ENCODE measurements at places on chromosomes 13 and 19.

DNA sequence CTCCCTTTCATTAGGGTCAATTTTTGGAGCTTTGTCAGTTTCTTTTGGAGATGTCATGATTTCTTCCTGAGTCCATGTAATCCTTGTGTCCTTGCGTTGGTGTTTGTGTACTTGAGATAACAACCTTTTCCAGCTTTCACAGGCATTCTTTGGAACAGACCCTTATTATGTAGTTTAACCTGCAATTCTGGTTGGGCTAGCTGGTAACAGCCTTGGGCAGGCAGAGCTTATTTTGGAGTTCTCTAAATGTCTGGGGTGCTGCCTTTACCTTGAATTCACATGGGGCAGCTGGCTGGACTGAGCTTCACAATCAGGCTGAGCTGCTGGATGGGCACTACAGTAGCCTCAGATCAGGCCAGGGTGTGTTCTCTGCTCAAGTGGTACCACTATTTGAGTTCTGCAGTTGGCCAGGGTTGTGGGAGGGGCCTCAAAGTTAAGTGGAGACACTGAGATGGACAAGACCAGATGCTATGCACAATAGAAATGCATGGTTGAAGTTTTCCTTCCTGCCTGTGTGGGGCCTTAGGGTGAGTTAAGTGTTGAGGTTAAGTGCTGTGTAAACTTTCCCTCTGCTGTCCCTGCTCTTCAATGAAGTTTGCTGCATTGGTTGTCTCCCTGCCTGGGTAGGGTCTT is 277.3 kb downstream of the ATP8A2 start:
- no peaks in the 10 kb centered on the region for H3K36me3 ChIP-seq
- H3K4me3 ChIP-seq, result no peak overlapping the region
- H3K4me1 ChIP-seq, result no peaks in the 10 kb centered on the region
- DNase-seq, result peak; percentile 31
- no peak overlapping the region for H3K27ac ChIP-seq
- no peaks in the 10 kb centered on the region for H3K27me3 ChIP-seq

DNA sequence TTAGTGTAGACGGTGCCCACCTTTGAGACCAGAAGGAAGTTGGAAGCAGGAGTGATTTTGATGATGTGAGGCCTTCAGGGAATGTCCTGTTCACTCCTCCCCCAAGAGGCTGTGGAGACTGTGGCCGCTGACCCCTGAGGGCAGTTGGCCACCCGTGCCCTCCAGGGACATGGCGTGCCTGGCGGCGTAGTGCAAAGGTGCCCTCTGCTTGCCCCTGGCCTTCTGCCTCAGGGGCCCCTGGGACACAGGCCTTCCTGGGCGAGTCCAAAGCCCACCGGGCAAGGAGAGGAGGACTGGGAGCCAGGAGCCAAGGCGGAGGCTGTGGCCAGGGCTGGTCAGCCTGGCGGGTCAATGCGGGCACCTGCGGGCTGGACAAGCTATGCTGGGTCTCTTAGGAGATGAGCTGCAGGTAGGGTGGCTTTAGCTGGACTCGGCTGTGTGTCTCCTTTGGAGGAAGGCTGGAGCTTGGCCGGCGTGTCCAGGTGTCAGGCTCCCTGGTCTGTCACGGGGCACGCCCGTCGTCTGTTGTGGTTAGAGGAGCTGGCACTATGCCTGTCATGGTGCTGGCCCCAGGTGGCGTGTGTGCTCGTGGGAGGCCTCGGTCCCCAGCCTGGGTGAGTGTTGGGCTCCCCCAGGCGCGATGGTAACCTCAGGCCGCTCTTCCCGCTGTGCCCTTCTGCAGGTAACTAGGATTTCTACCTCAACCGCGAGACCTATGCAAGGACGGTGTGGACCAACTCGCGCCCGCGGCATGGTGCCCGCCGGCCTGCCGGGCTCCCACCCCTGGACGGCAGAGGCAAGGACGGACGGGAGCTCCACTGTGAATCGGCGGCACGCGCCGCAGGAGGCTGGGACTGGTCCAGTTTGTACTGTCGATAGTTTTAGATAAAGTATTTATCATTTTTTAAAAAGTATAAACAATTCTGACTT is 6.8 kb downstream of the PLEKHJ1 start:
- no peak overlapping the region for H3K27ac ChIP-seq
- H3K27me3 ChIP-seq, result no peaks in the 10 kb centered on the region
- no peak for DNase-seq
- no peaks in the 10 kb centered on the region for H3K4me1 ChIP-seq
- H3K4me3 ChIP-seq, result no peak overlapping the region

DNA sequence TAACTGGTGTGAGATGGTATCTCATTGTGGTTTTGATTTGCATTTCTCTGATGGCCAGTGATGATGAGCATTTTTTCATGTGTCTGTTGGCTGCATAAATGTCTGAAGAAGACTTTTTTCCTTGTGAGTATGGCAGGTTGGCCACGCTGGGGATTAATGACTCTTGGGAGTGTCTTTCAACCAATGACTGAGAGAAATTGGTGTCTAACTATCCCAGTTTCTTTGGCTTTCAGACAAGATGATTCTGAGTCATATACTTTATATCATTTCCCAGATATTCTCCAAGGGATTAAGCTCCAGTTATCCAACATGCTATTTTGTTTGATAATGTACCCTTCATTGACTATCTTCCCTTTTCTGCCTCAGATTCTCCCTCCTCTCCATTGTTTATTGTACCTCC is 35.5 kb upstream of the CSNK1A1L start:
- no peaks in the 10 kb centered on the region for H3K36me3 ChIP-seq
- DNase-seq, result no peak
- H3K27ac ChIP-seq, result no peak overlapping the region
- H3K27me3 ChIP-seq, result no peaks in the 10 kb centered on the region
- H3K4me1 ChIP-seq, result no peaks in the 10 kb centered on the region
- no peak overlapping the region for H3K4me3 ChIP-seq

GRCh38 chr19:33343301-33343700 is 30.2 kb upstream of the CEBPG start:
- H3K36me3 ChIP-seq, result no peaks in the 10 kb centered on the region
- H3K4me3 ChIP-seq, result no peak overlapping the region
- DNase-seq, result no peak

- H3K27me3 ChIP-seq, result peaks cover 26% of the 10 kb centered on the region
- no peaks in the 10 kb centered on the region for H3K36me3 ChIP-seq
- no peak for DNase-seq
- no peaks in the 10 kb centered on the region for H3K4me1 ChIP-seq
- no peak overlapping the region for H3K27ac ChIP-seq
Observed at GRCh38 chr19:55432241-55432959, 10.7 kb downstream of the SHISA7 start.

DNA sequence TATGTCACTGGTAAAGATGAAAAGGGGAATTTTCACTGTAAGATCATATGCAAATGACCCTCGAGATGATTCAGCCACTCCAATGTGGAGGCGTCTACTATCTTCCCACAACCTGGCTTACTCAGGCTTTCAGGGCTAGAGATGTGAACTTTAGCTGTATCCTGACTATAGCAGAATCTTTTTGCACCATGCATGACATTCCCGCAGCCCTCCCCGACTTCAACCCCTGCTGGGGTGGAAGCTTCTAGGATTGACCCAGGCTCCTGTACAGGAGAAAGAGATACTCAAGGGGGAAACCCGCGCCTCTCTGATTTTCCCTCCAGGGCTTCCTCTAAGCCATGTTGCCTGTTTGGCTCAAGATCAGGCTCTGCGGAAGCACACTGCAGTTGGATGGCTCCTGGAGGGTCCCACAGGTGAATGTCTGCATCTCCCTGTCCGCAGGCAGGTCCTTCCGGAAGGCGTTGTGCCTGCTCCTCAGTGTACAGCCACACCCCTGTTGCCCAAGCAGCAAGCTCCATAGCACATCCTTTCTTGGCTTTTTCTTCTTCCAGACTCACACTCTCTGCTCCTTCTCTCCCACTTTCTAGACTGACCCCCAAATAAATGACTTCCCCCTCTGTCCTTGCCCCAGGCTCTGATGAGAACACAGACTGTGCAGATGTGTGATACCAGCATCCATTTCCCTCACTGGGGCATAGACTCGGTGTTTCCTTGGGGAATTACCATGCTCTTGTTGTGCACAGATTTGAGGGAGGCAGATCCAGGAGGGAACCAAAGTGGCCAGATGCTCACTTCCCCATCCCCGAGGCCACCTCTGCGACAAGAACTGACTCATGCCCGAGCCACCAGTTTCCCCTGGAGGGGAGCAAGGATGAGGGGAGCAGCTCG is 29.1 kb upstream of the POP4 start:
- no peaks in the 10 kb centered on the region for H3K36me3 ChIP-seq
- H3K27ac ChIP-seq, result no peak overlapping the region
- H3K27me3 ChIP-seq, result peaks cover 3% of the 10 kb centered on the region
- no peak overlapping the region for H3K4me3 ChIP-seq
- DNase-seq, result no peak
- no peaks in the 10 kb centered on the region for H3K4me1 ChIP-seq

- DNase-seq, result peak; percentile 45
- H3K4me1 ChIP-seq, result no peaks in the 10 kb centered on the region
- H3K27ac ChIP-seq, result no peak overlapping the region
- no peak overlapping the region for H3K4me3 ChIP-seq
- no peaks in the 10 kb centered on the region for H3K36me3 ChIP-seq
Observed at GRCh38 chr19:41753159-41753558, 2.2 kb upstream of the CEACAM6 start.

- H3K27me3 ChIP-seq, result peaks cover 20% of the 10 kb centered on the region
- H3K36me3 ChIP-seq, result no peaks in the 10 kb centered on the region
- DNase-seq, result peak; percentile 2
Observed at GRCh38 chr19:41564515-41565378, 11.2 kb upstream of the CEACAM21 start.

- no peak for DNase-seq
- H3K36me3 ChIP-seq, result no peaks in the 10 kb centered on the region
Observed at GRCh38 chr13:109665781-109666249, 120.6 kb downstream of the IRS2 start.

DNA sequence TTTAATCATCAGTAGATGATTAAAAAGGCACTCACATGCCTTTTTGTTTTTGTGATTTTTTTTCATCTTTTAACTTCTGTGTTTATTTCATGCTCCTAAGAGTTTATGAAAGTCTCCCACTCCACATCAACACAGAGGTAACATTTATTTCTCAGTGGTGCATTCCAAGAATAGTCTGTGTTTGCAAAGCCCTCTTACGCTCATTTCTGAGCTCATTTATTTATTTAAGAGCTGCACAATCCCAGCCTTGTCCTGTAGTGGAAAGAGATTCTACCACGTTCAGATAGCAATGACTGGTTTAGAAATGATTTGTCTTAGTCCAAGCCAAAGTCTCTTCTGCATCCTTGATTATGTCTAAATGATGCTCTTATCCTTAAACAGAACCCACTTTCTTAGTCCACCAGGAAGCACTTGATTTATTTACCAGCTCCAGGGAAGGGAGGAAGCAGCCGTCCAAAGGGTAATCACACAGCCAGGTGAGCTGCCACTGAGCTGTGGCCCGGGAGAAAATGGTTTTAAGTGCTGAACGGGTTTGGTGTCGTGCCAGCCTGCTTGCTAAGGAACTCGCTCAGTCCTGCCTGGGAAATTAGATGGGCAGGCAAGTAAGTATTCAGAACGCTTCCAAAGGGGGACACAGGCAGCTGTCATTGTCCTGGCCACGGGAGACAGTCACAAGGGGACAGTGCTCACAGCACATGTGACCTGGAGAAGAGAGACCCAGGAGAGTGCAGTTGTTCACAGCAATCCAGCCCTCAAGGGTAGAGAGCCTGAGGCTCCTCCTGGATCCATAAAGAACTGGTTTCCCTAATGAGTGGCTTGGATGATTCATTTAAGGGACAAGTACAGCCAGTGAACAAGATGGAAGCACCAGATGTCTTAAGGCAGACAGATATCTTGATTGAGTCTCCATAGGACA is 131.8 kb upstream of the WASF3 start:
- peak overlapping the region; percentile 41 for H3K27ac ChIP-seq
- no peaks in the 10 kb centered on the region for H3K36me3 ChIP-seq
- no peak overlapping the region for H3K4me3 ChIP-seq
- no peaks in the 10 kb centered on the region for H3K27me3 ChIP-seq

DNA sequence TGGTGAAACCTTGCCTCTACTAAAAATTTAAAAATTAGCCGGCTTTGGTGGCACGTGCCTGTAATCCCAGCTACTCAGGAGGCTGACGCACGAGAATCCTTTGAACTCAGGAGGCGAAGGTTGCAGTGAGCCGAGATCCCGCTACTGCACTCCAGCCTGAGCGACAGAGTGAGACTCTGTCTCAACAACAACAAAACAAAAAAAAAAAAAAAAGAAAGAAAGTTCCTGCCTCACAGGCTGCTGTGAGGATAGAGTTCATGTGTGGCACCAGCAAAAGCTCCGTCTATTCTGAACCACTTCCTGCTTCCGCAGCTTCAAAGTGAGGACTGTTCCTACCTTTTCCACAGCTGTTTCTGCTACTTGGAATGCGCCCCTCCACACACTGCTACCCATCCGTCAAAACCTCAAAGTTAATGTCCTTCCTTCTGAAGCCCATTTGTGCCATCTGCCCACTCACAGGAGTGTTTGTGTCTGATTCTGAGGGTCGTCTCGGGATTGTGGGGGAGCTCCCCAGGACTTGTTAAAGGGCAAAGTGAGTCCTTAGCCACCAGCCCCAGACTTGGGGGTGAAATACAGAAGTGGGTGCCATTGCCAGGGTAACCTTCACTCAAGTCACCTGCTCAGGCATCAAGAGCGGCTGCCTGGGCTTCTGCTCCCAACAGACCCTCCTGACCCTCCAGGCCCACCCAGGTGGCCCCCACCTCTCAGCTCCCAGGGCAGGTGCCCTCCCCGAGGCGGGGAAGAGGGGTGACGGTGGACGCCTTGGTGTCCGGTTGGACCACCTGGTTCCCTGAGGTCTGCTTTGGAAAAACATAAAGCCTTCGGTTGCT is 2.9 kb downstream of the MFSD12 start:
- H3K27ac ChIP-seq, result no peak overlapping the region
- H3K4me1 ChIP-seq, result no peaks in the 10 kb centered on the region

DNA sequence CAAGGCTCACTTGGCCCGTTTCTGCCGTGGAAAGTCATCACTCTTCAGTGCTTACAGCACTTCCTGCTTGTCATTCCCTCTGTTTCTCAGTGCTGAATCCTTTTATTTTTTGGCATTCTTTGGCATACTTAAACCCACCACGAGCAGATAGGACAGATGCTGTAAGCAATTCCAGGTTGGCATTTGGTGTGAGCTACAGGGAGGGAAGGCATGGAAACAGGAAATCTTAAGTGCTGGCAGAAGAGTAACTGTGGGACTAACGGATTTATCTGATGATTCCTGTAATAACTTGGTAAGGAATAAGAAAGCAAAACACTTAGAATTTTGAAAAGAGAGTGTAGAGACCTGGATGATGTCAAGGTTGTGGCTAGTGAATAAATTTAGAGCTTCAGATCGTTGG is 273.4 kb downstream of the GPC6 start:
- H3K4me3 ChIP-seq, result no peak overlapping the region
- H3K36me3 ChIP-seq, result no peaks in the 10 kb centered on the region
- no peak overlapping the region for H3K27ac ChIP-seq
- DNase-seq, result no peak
- H3K27me3 ChIP-seq, result no peaks in the 10 kb centered on the region
- H3K4me1 ChIP-seq, result no peaks in the 10 kb centered on the region

- H3K4me1 ChIP-seq, result no peaks in the 10 kb centered on the region
- H3K27ac ChIP-seq, result no peak overlapping the region
- no peaks in the 10 kb centered on the region for H3K27me3 ChIP-seq
Observed at GRCh38 chr13:100680131-100680530, 5.5 kb upstream of the TMTC4 start.
